ENCODE measurements at places on chromosomes 4 and X.

- no peak for DNase-seq
Measured at GRCh38 chr4:158754385-158755180, 14.2 kb upstream of the FNIP2 start.

- no peak for DNase-seq
Measured at GRCh38 chrX:110156167-110156754, 153.3 kb downstream of the TMEM164 start.

- DNase-seq = no peak
Measured at GRCh38 chr4:24091639-24092233, 201.9 kb upstream of the PPARGC1A start.

DNA sequence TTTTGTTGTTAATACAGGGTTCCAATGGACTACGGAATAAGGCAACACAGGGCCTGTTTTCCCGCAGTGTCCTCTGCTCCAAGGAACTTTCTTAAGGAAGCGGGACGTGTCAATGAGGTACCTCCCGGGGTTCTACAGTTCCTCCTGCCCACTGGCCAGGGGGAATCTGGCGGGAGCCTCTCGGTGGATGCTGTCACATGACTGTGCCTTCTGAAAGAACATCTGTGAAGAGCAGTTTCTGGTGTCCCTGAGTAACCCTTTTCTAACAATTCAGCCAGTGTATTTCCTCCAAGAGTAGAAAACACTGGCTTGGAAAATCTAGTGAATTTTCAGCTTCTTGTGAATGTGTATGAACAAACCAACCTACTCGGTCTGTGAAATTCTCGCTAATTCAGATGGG, 32.7 kb downstream of the MFAP3L start:
- DNase-seq = no peak

- no peak for DNase-seq
Measured at GRCh38 chr4:55742655-55743202, 76.9 kb upstream of the EXOC1L start.

GRCh38 chr4:76990288-76991080, 40.9 kb downstream of the SEPTIN11 start:
- no peak for DNase-seq

DNA sequence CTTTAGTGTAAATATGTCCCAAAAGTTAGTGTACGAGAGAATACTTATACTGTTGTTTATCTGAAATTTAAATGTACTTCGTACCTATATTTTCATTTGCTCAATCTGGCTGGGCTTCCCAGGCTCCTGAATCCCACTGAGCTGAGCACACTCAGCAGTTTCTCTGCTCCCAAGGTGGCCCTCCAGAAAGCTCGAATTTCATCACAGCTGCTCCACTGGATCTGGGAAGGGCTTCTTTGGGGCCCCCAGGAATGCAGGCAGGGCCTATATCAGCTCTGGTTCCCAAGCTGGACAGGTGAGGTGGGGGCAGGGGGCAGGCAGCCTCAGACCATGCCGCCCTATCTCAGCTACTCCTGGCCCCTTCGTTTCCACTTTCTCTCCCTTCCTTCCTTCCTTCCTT, 1.5 kb upstream of the FATE1 start:
- no peak for DNase-seq

DNA sequence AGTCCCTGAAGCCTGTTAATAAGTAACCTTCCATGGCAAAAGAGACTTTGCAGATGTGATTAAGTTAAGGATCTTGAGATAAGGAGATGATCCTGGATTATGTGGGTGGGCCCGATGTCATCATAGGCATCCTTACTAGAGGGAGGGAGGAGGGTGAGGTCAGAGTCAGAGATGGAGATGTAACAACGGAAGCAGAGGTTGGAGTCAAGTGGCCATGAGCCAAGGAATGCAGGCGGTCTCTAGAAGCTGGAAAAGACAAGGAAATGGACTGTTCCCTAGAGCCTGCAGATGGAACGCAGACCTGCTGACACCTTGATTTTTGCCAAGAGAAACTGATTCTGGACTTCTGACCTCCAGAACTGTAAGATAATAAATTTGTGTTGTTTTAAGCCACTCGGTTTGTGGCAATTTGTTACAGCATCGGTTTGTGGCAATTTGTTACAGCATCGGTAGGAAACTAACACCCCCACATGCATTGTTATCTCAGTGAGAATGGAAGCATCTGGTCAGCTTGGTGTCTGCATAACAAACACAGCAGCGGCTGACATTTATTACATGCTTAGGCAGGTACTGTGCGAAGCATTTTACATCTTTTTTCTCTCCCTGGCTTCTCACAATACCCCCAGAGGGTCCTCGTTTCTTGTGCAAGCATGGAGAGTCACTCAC, 55.6 kb downstream of the CLDN34 start:
- DNase-seq = no peak

Measured in stimulated activated CD8-positive, alpha-beta memory T cell treated with anti-CD3 and anti-CD28 coated beads, Interleukin-12 subunit alpha, Interleukin-12 subunit beta, amount 100 ng/mL, for 1 hour (primary cell).